Kidney epithelial cell (primary cell): ENCODE measurements at places on chromosomes 12 and 14. TPM values are rescaled to one million over a fixed set of nuclear protein-coding genes. Genes with fewer than 3 reads are reported as not detected.

DNA sequence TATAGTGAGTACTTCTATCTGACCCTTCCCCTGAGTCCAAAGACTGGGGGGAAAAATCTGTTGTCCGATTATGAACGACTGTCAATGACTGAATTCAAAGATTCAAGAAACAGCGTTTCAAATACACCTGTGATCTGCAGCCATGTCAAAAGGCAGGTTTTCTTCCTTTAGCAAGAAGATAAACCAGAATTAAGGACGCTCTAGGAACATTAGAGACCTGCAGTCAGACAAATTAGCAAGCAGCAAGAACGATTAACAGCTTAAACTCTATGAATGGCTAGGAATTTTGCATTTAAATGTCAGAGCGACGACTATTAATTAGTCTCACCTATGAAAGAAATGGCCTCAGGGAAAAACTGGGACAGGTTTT is 2.1 kb downstream of the DUSP6 start:
- no peak for DNase-seq

GRCh38 chr12:47014474-47014873 is 64.9 kb upstream of the PCED1B start:
- DNase-seq = no peak

- DNase-seq = no peak
These were observed 1009.1 kb upstream of the FLRT2 start for GRCh38 chr14:84520711-84521338.

DNA sequence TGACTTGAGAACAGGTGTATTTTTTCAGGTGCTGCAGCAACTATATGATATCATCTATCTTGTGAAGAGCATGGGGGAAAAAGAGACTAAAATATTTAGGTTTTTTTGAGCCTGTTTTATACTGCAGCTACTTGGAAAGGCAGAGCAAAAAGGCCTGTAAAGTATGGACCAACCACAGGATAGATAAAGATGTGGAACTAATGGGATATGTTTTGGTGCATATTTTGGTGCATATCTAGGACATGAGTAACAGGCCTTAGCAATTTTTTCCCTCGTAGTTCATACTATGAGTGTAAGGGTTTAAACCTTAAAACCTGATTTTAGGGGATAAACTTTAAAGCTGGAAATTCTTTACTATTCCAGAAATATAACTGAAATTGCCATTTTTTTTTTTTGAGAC is 6.0 kb upstream of the GTSF1 start:
- no peak for DNase-seq

- DNase-seq = no peak
These were observed 175.9 kb downstream of the NTS start for GRCh38 chr12:86050010-86050409.

The ENDOU gene
- total RNA-seq = not detected in 2 replicates
